Hematopoietic multipotent progenitor cell (in vitro differentiated cells): ENCODE measurements at places on chromosomes 6 and 20.

GRCh38 chr6:54802775-54803634 lies 43.6 kb upstream of the FAM83B start:
- DNase-seq, result no peak

GRCh38 chr6:50962213-50962759 lies 143.6 kb downstream of the TFAP2B start:
- peak; percentile 17 for DNase-seq

- peak; percentile 89 for DNase-seq
Observed at GRCh38 chr20:5080384-5080877, 39.3 kb downstream of the PCNA start.

- no peak for DNase-seq
Observed at GRCh38 chr6:3768502-3768901, 17.0 kb upstream of the PXDC1 start.

GRCh38 chr6:158769234-158769770 lies 49.9 kb downstream of the EZR start:
- no peak for DNase-seq

GRCh38 chr6:119890470-119890869 lies 540.9 kb upstream of the MAN1A1 start:
- DNase-seq, result no peak

- no peak for DNase-seq
Observed at GRCh38 chr6:136640132-136640915, 90.1 kb upstream of the MAP7 start.

DNA sequence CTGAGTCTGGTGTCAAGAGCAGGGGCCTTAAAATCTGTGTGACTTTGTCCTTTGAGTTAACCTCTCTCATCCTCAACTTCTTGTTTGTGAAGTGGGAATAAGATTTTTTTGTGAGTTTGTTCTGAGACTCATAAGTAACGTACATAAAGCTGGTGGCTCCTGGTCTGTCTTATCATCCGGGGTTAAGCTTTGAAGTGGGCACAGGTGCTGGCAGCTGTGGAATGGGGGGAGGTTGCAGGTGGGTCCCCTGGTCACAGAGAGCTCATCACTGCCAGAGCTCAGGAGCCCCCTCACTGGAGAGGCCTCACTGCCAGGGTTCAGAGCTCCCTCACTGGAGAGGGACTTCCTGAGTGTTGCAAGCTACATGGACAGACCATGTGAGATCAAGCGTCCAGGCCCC lies 174.1 kb downstream of the NRN1 start:
- DNase-seq, result no peak

GRCh38 chr6:37972994-37973757 lies 153.6 kb downstream of the ZFAND3 start:
- DNase-seq, result no peak

- DNase-seq, result peak; percentile 64
Observed at GRCh38 chr6:45421709-45422502, 44.2 kb upstream of the SUPT3H start.

DNA sequence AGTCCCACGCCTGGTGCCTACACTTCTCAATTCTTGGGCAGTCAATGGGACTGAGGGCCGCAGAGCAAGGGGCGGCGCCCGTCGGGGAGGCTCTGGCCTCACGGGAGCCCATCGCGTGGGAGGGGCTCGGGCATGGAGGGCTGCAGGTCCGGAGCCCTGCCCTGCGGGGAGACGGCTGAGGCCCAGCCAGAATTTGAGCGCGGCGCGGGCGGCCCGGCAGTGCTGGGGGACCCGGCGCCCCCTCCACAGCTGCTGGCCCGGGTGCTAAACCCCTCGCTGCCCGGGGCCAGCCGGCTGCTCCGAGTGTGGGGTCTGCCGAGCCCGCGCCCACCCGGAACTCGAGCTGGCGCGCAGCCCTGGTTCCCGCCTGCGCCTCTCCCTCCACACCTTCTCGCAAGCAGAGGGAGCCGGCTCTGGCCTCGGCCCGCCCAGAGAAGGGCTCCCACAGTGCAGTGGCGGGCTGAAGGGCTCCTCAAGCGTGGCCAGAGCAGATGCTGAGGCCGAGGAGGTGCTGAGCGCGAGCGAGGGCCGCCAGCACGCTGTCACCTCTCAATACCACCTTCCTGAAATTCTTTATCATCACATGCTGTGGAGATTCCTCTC lies 58.5 kb downstream of the BAK1 start:
- DNase-seq, result no peak

DNA sequence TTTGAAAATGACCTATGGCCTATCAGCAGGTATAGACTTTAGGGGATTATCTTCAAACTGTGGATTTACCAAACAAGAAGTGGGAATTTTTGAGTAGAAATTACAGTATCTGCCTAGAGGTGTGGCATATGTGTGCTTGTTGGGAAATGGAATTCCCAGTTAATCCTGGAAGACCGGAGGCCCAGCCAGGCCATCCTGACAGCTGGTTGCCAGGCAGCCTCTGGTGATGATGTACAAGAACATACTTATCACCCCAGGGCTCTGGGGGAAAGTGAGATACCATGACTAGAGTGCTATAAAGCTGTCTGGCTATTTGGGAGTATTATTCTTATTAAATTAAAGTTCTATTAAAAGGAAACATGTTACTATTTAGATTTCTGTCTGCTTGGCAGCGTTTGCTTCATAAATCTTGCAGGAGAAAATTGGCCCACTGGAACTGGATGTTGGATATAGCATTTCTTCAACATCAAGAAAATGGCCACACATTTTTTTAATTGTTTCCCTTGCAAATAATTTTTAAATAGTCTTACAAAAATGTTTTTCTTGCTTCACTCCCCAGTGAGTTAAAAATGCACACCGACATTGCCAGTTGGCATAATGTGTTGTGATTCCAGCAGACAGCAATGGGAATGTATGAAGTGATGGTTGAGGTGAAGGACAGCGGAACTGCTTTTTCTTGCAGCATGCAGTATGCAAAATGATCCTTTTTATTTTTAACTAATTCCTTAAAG lies 187.8 kb downstream of the MYLK4 start:
- DNase-seq, result no peak

GRCh38 chr6:132198896-132199295 lies 202.4 kb downstream of the MOXD1 start:
- DNase-seq, result no peak

GRCh38 chr20:8299921-8300320 lies 167.9 kb downstream of the PLCB1 start:
- DNase-seq, result no peak

- no peak for DNase-seq
Observed at GRCh38 chr6:5772408-5773120, 234.2 kb downstream of the NRN1 start.

DNA sequence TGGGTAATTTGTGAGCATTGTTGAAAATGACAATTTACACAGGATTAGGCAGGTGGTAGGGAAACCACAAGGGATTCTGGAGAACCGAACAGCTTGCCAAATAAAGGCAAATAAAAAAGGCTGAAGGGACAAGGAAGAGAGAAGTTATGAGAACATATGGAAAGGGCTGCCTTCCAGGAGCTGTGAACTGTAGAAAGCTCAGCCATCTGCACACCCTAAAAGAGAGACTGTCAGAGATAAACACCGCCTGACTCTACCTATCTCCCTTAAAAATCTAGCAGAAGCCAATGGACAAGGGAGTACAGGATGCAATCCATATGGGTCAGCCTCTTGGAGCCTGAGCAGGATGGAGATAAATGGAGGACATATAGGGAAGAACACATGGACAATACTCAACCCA lies 12.7 kb upstream of the SLC17A1 start:
- no peak for DNase-seq

DNA sequence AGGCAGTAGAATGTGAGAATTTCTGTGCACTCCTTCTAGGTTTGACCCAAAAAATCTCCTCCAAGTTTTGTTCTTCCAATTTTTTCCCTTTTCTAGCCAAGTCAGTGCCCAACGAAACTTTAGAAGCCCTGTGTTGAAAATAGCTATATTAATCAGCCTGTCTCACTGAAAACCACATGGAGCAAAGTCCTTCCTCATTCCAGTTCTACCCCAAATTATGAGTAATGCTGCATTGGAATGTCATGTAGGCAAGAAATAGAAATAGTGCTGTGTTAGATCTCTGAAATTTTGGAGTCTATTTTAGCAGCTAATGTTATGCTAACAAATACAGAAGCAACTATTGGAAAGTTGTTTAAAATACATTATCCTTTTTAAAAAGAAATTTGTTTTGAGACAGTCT lies 725.5 kb downstream of the TBC1D32 start:
- no peak for DNase-seq

- no peak for DNase-seq
Observed at GRCh38 chr6:104500265-104500664, 359.5 kb downstream of the HACE1 start.

DNA sequence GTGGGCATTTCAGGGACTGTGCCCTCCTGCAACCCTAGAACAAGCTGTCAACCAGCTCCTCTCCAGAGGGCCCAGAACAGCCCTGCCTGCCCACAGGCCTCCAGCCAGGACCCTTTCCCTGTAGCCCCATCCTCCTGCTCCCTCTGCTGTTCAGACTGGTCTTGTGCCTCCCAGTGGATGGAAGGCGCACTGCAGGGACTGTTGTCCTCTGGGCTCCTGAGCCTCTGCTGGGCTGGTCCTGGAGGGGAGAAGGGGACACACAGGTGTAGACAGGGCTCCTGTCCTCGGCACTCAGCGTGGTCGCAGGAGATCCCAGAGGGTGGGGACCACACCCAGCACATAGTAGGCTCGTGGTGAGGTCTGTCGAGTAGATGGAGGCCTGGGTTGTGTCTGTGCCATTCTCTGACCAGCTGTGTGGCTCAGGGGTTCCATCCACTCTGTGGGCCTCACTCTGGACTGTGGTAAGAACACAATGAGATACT lies 11.5 kb downstream of the ITPR3 start:
- peak; percentile 61 for DNase-seq

- DNase-seq, result peak; percentile 29
Observed at GRCh38 chr6:142207265-142207877, 60.3 kb downstream of the VTA1 start.

DNA sequence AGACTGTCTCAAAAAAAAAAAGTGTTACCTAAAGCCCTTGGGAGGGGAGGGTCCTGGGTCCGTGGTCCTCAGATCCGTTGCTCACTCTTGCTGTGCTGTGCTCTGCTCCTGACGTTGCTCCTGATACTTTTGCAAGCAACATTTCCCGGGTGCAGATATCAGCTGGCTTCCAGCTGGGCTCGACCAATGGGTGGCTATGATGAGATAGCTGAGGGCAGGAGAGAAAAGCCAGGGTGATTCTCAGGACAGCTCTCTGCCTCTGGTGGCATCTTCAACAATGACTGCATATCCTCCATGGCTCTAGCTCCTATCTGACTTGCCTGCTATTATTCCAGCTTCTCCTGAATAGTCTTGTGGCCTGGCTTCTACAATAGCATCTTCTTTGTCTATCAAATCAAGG lies 134.5 kb downstream of the RPS12 start:
- no peak for DNase-seq

DNA sequence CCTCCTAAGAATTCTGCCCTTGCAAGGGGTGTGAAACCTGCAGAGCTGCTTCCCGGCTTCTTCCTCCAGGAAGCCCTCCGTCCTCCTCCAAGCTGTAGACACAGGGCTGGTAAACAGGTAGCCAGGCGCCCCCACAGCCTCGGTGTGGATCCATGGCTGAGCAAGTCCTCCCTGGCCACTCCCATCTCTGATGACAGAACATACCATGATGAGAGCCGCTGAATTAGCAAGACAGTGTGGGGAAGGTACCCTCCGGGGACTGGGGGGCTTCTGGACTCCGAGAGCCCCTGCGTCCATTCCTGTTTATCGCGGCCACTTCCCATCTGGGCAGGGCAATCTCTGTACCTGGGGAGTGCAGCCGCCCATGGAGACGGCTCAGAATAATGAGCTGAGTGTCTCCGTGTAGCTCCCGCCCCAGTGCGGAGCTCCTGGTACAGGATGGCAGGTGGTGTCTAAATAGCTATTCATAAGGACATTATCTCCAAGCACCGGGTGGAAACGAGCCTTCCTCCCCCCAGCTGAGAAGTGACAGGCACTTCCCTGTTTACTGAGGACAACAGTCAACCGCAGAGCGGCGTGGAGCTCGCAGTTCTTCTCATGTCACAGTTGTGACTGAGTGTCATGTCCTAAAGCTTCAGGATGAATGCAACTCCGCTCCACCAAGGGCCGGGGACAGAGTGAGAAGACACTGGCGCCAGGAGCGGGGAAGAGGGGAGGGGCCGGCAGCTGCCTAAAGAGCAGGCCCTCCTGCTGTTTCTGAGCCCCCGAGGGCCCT lies 22.7 kb upstream of the NTSR1 start:
- DNase-seq, result peak; percentile 86

- no peak for DNase-seq
Observed at GRCh38 chr6:6946206-6947155, 161.3 kb upstream of the RREB1 start.

- DNase-seq, result peak; percentile 31
Observed at GRCh38 chr6:84422380-84422968, 195.0 kb upstream of the CEP162 start.

- DNase-seq, result no peak
Observed at GRCh38 chr6:95242560-95242959, 334.8 kb upstream of the MANEA start.

DNA sequence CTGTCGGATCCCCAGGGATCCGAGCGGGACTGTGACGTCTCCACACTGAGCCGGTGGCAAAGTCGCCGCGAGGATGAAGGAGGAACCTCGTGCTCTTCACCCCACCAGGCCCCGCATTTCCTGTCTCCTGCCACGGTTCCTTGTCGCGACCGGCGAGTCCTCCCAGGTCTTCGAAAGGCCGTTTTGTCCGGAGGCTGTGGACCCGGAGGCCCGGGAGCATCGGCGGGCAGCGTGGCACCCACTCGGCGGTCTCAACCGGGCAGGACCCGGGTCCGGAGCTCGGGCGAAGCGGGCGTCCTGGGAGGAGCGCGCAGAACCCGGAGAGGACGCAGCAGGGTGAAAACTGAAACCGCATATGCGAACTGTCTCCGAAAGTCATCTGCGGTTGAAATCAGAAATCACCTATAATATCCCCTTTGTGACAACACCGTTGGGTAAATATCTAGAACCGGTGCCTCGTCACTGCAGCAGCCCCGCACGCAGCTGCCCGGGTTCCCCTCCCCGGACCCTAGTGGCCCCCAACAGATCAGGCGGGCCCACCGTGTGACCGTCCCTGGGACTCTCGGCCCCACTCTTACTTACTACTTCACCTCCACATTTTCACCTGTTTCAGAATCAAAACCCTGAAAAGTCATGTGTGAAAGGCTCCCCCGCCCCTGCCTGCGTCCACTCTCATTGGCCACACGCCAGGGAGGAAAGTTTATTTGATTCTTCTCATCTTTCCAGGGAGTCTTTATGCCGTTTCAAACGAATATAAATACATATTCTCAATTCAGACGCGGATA lies 3.1 kb upstream of the ULBP2 start:
- DNase-seq, result no peak

GRCh38 chr6:43926634-43927531 lies 156.9 kb downstream of the VEGFA start:
- no peak for DNase-seq

- DNase-seq, result no peak
Observed at GRCh38 chr6:139649732-139650131, 275.3 kb upstream of the CITED2 start.
